ENCODE measurements at places on chromosomes 5 and 9. TPM values are rescaled to one million over a fixed set of nuclear protein-coding genes. Genes with fewer than 3 reads are reported as not detected.

CER1 gene
- total RNA-seq: 1.2 TPM

CDX1 gene
- total RNA-seq: not detected

SPINK6 gene
- not detected for total RNA-seq

PCDHGA10 gene
- total RNA-seq: 21.4 TPM

PCDHB8 gene
- total RNA-seq: 6.9 TPM

Measured in cerebellum (tissue), 4 donors.